ENCODE measurements at places on chromosomes 3 and 15.
A peak's percentile ranks its signal among the peaks of the same experiment; 100 is the strongest.

- DNase-seq = no peak
Measured at GRCh38 chr15:81278306-81279029, 45.5 kb downstream of the STARD5 start.

DNA sequence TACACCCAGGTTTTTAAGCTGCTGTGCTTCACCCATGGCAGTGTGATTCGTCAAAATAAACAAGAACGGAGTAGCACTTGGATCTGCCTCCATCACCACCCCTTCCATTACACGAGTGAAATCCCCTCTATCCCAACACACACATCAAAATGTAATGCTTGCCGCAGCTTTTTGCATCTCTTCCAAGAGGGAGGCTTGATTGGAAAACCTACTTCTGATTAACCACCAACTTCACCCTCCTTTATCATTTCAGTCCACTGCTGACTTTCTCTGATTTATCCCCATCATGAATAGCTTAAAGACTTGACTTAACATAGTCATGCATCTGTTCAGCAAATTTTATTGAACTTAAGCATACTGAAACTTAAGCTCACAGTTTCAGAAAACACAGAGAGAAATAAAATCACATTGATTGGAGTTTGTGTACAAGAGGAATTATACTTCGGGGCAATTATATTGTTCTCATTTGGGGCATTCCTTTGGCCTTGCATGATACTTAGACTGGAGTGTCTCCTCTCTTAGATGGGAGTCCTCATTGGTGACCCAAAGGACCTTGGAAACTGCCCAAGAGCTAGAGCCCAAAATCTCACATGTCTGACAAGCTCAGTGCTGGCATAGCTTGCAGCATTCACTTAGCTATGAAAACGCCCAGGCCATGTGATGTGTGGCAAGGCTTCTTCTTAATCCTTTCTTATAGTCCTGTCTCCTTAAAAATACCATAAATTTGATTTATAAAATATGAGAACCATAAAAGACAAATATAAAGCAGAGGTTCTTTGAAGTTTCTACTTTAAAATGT is 124.3 kb upstream of the UMPS start:
- DNase-seq = no peak

GRCh38 chr3:14587740-14588360 is 47.7 kb upstream of the GRIP2 start:
- no peak for DNase-seq

DNA sequence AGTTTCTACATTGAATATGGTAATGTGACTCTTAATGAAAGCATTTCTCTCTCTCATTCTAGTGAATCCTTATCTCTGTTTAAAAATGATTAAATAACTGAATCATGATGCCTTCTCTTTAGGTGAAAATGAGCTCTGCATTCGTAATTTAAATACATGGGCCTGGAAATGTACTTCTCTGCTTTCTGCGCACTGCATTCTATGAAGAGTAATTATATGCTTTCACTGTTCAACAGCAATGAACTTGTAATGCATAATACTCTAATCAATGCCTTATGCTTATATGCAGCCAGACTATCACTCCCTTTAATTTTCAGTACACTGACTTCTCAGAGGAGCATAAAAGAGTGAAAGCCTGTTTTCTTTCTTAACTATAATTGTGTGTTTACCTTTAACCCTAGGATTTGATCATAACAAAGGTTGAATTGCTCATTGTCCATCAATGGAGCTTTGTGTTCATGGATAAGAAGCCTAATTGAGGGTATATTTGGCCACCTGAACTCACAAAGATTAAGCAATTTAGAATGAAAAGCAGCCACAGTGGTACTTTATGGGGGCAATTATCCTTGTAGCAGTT is 330.8 kb upstream of the PDZRN3 start:
- no peak for DNase-seq

GRCh38 chr3:95154766-95155165 is 1091.9 kb downstream of the NSUN3 start:
- DNase-seq = no peak

DNA sequence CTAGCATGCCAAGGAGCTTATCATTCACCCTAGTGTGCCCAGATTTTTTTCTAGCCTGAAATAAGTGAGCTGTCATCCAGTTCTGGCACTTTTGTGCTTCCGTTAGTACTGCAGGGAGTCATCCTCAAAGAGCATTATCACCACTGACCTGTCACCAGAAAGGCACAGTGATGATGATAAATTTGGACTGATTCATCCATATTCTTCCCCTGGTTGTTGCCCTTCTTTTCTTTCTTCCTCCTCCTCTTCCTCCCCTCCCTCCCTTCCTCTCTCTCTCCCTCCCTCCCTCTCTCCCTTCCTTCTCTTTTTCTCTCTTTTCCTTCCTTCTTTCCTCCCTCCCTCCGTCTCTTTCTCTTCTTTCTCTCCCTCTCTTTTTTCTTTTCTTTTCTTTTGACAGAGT is 21.3 kb downstream of the SLC35G2 start:
- DNase-seq = no peak

DNA sequence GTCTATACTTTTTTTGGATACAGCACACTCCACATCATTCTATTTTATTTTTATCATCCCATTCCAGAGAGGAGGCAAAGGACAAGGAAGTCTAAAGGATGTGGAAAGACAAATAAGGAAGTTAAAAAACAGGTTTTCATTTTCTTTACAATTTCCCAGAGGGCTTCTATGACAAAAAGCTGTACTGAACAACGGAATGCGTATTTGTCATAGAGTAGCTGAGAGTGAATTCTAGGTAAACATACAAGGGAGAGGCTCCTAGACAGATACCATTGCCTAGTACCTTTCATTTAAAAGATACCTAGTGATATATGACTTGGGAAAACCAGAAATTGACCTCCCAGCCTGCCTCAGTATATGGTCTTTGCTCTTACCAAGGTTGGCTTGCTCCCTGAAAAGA is 341.7 kb downstream of the FHIT start:
- no peak for DNase-seq

GRCh38 chr3:143910756-143911155 is 60.9 kb upstream of the DIPK2A start:
- no peak for DNase-seq

DNA sequence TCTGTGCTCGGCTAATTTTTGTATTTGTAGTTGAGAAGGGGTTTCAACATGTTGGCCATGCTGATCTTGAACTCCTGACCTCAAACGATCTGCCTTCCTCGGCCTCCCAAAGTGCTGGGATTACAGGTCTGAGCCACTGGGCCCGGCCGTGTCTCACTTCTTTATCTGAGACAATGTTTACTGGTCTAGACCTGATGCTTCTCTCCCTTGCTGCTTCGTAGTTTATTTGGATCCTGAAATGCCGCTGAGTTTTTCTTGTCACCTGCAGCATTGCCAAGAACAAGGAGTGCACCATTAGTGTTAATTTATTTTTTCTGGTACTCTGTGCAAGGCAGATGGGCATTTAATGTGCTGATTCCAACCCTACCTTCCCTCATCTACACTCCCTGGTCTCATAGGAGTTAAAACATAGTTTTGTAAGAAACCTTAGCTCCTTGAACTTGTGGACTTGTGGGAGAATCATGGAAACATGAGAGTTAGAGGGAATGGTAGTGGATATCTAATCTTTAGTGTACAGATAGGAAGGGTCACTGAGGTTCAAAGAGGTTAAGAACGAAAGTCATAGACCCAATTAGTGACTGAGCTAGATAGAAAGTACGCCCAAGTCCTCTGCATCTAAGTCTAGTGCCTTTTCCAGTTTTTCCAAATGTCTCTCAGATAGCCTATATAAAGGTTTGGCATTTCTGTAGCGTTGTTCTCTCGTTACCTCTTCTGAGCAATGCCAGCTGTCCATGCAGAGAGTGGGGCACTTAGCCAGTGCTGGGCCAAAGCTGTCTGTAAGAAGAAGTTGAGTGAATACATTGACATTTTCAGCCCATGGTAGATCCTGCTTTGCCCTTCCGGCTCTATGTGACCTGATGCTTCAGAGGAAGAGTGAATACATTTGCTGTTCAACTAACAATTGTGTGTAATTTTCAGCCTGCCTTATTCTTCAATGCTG is 244.1 kb downstream of the LPP start:
- no peak for DNase-seq

GRCh38 chr3:115194476-115194875 is 47.4 kb upstream of the ZBTB20 start:
- no peak for DNase-seq

DNA sequence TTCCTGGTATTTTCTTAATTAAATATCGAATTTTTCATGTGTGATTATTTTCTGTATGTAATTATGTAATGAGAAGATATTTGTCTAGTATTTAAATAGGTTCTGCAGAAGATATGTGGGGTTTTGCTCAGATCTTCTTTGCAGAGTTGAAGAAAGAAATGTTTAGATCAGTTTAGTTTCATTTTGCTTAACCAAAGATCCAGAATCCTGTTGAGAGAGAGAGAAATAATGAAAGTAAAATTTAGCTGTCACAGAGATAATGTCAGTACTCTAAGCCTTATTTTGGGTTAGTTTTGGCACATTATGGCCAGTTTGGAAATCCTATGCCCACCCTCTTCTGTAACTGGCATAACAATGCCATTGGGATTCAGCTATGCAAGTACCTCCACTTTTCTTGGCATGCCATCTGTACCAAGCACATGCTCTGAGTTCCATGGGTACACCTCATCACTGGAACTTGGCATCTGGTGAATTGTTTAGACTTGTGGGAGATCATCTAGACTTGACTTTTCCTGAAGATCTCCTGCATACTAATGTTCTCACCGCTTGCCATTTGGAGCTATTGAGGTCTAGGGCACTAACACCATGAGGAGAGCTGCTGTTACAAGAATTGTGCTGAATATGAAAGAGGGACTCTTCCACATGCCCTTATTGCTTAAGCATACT is 30.9 kb downstream of the PLSCR1 start:
- DNase-seq = no peak

- DNase-seq = no peak
Measured at GRCh38 chr3:138188013-138188730, 1.1 kb downstream of the ARMC8 start.

DNA sequence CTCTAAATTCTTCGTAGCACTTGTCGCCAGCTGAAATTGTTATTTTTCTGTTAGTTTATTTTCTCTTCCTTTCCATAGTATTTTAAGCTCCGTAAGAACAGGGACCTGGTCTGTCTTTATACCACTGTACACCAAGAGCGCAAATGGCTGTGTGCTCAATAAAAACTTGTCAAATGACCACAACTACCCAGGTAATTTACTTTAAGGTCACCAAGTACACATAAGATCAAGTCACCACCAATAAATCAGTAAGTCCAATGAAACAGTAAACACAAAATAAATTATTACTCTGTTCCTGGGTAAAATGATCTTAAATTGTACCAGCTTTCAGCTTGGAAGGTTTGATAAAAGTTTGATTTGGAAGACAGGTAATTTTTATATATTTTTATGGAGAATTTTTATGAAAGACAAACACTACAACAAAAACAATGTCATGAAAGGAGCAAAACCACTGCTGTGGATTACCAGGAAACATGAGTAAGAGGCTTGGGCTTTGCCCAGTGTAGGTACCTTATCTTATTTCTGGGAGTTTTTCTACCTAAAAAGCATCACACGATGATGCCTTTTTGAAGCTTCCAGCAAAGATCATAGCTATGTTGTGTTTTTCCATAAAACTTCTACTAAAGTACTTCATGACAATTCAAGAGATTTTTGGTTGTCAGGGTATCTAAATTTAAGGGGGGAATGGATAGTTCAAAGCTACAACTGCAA is 406.8 kb downstream of the SHQ1 start:
- DNase-seq = no peak

GRCh38 chr3:20023623-20024405 is 11.8 kb upstream of the PP2D1 start:
- no peak for DNase-seq

GRCh38 chr15:80643431-80643951 is 51.6 kb upstream of the ABHD17C start:
- no peak for DNase-seq

- peak; percentile 70 for DNase-seq
Measured at GRCh38 chr3:49929291-49930167, at the start of gene MON1A. Gene MON1A, minus strand, starts transcription at chr3:49929811. Its CDS starts 16,465 bp downstream, at chr3:49913346.

GRCh38 chr3:172076212-172076611 is 36.8 kb downstream of the FNDC3B start:
- DNase-seq = no peak

DNA sequence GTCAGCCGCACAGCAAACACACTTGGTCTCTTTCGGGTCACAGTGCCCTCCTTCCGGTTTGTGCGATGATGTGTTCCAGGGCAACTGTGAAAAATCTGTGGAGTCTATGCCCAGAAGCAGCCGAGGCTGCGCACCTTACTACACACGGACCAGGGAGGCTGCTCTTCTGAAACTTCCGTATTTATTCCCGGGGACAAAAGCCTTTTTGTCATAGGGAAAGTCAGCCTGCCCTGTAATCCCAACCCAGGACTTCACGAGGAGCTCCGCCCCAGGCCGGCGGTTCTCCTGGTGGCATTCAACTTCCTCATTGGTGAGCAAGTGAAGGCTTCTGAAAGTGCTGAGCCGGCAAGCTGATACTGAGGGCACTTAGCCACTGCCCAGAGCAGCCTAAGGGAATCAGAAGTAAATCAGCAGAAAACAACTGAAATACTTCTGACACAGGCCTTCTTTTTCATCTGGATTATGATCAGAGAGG is 126.5 kb downstream of the FMN1 start:
- DNase-seq = no peak

DNA sequence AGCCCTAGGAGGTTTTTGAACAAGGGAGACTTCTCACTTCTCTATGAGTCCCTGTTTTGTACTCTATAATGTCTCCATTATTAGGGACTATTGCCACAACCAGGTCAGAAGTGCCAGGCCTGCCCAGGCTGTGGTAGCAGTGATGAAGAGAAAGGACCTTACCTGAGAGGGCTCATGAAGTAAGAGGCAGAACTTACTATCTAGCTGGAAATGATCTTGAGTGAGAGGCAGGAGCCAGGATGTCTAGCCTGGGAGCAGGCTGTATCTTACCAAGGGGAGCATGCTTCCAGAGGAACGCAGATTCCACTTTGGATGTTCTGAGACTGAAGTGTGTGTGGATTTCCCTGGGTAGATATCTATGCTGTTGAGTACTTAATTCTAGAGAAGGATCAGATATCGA is 93.3 kb downstream of the RPL39L start:
- DNase-seq = no peak

- no peak for DNase-seq
Measured at GRCh38 chr3:16484216-16484615, 29.3 kb downstream of the RFTN1 start.

DNA sequence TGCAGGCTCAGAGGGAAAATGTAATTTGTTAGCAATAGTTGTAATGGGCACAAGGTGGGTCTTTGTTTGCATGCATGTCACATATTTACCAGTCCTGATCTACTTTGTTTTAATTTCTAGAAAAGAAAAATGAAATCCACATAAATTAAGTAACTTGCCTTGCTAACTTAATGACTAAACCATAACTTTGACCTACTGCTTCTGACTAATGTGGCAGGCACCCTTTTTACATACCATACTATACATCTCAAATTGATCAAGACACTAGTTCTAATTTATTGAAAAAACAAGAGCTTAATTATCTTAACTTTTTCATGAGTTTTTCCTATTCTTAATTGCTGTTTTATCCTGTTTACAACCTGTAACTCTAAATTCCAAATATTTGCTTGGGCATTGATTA is 93.2 kb downstream of the ATP11B start:
- no peak for DNase-seq

Measured in stimulated activated CD8-positive, alpha-beta memory T cell treated with anti-CD3 and anti-CD28 coated beads, Interleukin-2, amount 100 ng/mL, for 1 hour (primary cell).